ENCODE measurements at places on chromosomes 16 and 17. TPM values are rescaled to one million over a fixed set of nuclear protein-coding genes. Genes with fewer than 3 reads are reported as not detected.

GRCh38 chr16:50300942-50301625 lies 34.7 kb downstream of the ADCY7 start:
- no peak for DNase-seq

DNA sequence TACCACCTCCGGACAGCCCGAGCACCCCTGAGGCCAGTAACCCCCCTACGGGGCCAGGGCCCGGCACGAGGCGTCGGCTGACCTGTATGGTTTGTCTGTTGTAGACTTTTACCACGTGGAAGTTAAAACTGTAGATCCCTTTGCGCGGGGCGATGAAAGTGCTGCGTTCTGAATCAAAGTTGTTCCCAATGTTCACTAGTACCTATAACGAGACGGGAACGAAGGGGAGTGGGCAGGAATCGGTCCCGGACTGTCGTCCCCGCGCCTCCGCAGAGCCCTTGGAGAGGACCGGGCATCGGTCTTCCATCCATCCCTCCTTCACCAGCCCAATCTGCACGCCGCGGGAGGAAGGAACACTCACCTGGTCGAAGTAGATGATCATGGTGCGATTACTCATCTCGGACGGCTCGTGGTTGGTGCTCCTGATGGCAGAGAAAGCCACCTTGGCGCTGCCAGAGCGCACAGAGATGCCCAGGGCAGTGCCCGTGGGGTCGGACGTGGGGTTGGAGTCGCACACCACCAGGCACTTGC lies 732 bp downstream of the CBLN1 start:
- no peak for DNase-seq

- DNase-seq, result peak; percentile 78
Observed at GRCh38 chr16:29995324-29995910, at the start of gene HIRIP3. TSS of gene HIRIP3 (minus strand) at chr16:29995617. CDS start at chr16:29995605, 12 bp downstream.

Gene RHBDF1
- total RNA-seq, result not detected

Gene ABCA8
- total RNA-seq, result not detected
